ENCODE measurements at places on chromosomes 2 and 18. TPM values are rescaled to one million over a fixed set of nuclear protein-coding genes. Genes with fewer than 3 reads are reported as not detected.

Gene ITGA4
- total RNA-seq: 2.9 TPM

Gene ANKRD30B
- total RNA-seq: not detected

Gene PID1
- 21.0 TPM for total RNA-seq

Gene SDC1
- total RNA-seq: 103 TPM

Gene CIB4
- total RNA-seq: not detected

Gene SAP130
- total RNA-seq: 55.4 TPM

Gene ITM2C
- total RNA-seq: 104 TPM

Gene SCTR
- not detected for total RNA-seq

Gene PROC
- not detected for total RNA-seq

Gene SERPINB12
- not detected for total RNA-seq

Gene TMEM198
- total RNA-seq: 5.7 TPM

Gene CDH20
- total RNA-seq: 0.28 TPM

Gene SOX11
- not detected for total RNA-seq

Gene R3HDM1
- total RNA-seq: 9.3 TPM

Gene PDCL3
- total RNA-seq: 27.2 TPM

Gene PKP4
- 57.9 TPM for total RNA-seq

Gene EIF5B
- 24.0 TPM for total RNA-seq

Gene TUBA3E
- total RNA-seq: 32.6 TPM

Gene AFF3
- 113 TPM for total RNA-seq

Gene GAREM2
- total RNA-seq: 3.5 TPM

Gene SERPINB2
- total RNA-seq: 0.62 TPM

Gene MAP2
- 30.7 TPM for total RNA-seq

Gene GATA6
- total RNA-seq: 49.0 TPM

Gene CD226
- 4.7 TPM for total RNA-seq

Gene GCKR
- total RNA-seq: not detected

Gene AOX1
- total RNA-seq: 24.8 TPM

Gene CACNB4
- 15.4 TPM for total RNA-seq

Gene STAT4
- total RNA-seq: 0.41 TPM

Gene ANKMY1
- 31.4 TPM for total RNA-seq

All from prostate gland (tissue), 2 donors.